ENCODE measurements at places on chromosomes 1 and 21.

DNA sequence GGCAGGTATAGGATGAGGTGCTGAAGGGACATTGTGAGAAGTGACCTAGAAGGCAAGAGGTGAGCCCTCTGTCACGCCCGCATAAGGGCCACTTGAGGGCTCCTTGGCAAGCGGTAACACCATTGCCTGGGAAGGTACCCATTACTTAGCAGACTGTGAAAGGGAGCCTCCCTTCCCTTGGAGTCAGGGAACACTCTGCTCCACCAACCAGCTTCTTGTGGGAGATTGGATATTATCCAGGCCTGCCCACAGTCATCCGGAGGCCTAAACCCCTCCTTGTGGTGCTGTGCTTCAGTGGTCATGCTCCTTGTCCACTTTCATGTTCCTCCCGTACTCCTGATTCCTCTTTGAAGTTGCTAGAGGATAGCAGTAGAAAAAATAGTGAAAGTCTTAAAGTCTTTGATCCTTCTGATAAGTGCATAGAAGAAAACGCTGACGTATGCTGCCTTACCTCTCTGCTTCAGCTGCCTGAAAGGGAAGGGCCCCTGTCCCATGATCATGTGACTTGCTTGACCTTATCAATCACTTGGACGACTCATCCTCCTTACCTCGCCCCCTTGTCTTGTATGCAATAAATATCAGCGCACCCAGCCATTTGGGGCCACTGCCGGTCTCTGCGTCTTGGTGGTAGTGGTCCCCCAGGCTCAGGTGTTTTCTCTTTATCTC is 16.0 kb downstream of the RBBP4 start:
- no peak for DNase-seq

DNA sequence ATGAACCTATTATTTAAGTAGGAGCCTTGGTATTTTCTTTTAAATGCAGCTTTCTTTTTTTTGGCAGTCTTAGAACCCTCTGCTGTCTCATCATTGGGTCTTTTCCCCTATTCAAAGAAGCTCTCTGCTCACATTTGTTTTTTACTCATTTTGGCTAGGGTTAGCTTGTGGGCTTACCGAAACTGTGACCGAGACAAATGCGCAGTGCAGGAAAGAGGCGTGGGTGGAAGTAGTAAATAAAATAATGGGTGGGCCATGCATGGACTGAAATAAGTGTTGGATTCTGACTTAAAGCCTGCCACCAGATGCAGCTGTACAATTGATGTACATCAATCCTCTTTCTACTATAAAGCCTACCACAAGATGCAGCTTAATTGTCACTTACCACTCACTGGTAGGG is 14.7 kb downstream of the XPR1 start:
- DNase-seq, result no peak

DNA sequence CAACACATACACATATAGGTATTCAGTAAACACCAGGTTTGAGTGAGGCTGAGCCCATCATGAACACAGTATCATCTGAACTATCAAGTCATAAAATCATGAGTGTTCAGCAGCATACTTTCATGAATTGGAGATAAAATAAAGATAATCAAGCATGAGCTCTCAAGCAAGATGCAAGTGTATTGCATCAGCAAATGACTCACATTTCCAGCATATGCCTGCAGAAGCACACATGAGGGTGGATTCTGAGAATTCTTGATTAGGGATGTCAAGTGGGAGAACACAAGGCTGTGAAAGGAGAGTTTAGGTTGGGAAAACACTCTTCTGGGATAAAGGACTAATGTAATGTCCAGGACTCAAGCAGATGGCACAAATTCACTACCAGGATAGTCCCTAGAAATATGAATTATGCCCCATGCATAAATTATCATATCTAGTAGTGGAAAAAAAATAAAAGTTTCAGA is 299.2 kb downstream of the SRGAP2C start:
- DNase-seq, result peak; percentile 17

- DNase-seq, result no peak
Measured at GRCh38 chr1:57520743-57521515, 97.1 kb upstream of the DAB1 start.

DNA sequence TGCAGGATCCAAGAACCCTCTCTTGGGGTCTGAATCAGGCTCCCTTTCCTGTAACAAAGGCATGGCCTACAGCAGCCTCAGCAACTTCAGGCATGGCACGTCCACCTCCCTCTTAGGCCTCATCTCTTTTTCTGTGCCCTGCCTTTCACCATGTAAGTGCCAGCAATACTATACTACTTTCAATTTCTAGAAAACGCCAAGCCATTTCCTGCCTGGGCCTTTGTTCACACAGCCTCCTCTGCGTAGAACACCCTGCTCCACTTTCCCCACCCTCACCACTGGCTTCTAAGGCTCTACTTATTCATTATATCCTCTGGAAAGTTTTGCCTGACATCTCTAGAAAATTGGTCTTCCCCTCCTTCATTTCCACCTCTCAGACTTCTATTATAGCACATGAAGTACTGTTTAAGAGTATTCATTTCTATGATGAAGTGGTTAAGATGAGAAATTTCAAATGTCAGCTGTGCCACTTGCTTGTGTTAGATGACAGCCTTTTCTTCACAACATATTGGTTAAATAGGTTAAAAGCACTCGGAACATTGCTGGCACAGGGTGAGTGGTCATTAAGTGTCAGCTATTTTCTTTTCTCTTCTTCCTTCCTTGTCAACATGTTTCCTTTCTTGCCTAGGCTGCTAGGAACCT is 41.6 kb upstream of the VWA5B1 start:
- DNase-seq, result no peak

DNA sequence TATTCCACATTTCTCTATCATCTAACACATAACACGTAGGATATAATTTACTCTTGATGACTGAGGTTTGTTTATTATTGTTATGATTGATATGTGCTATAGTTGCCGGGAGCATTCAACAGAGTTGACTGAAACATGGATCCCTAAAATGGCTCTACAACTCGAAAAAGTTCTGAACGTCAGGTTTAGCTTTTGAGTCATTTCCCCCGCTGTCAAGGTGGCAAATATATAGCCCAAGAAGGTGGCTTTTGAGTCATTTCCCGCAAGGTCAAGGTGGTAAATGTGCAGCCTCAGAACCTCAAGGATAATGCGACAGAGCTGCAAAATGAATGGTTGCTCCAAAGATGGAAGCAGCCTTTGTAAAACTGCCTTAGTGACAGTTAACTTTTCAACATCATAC is 104.0 kb downstream of the NIBAN1 start:
- no peak for DNase-seq

DNA sequence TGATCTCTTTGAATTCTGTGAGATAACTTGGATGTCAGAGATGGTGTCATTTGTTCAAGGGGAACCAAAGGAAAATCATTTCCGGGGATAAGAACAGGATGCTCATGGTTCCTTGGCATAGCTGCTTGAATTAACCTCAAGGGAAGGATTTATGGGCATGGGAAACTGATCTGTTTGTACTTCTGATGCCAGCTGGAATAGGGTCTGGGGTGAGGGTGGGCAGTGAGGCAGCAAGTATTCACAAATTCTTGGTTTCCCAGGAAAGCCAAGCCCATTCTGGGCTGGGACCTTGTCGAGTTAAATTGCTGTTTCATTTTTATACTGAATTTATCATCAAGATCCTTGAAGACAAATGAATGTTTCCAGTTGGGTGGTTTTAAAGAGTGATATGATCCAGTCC is 14.1 kb downstream of the INTS3 start:
- no peak for DNase-seq

- DNase-seq, result no peak
Measured at GRCh38 chr1:2229911-2230731, 2.0 kb downstream of the SKI start.

DNA sequence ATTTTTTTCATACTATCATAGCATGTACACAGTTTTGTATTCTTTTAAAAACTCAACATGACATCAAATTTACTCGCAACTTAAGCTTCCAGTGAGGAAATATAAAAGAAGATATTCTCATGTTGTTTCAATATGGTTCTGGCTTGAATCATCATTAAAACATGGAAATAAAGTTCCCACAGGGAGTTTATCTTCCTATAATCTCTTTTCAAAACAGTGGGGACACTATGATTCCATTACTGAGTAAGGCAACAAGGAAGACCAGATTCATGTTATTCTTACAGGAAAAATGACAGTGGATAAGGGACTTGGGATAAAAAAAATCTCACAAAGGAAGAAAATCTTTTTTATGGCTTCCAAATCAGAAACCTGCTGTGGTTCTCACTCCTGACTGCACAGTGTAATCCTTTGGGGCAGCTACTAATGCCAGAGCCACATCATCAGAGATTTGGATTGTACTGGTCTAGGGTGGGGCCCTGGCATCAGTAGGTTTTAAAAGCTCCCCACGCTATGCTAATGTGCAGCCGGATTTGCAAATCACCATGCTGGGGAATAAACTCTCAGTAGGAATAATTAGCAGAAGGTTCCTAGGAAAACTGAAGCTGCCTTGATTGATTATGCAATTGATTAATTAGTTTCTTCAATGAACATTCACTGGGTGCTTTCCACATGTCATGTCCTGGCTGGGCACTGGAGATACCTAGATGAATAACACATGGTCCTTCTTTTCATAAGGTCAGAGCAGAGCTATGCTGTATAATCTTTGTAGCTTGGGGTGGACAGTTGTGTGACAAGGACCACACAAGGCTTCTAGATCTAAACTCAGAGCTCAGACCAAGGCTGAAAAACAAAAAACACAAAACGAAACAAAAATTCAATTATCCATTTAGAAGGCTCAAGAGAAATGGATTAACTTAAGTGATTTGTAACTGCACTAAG is 71.1 kb upstream of the C8B start:
- DNase-seq, result no peak

DNA sequence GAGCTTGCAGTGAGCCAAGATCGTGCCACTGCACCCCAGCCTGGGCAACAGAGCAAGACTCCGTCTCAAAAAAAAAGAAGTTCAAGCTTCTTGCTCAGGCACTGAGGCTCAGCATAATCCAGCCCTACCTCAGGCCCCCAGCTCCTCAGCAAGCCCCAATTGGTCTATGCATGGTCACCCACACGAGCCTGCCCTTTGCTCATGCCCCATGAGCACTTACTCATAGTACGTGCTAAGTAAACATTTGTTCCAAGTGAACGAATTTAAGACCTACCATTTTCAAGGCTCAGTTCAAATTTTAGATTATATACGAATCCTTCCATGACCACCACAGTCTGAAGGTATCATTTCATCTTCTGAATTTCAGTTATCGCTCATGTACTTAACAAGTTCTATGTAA is 4.3 kb downstream of the PDZK1 start:
- no peak for DNase-seq

DNA sequence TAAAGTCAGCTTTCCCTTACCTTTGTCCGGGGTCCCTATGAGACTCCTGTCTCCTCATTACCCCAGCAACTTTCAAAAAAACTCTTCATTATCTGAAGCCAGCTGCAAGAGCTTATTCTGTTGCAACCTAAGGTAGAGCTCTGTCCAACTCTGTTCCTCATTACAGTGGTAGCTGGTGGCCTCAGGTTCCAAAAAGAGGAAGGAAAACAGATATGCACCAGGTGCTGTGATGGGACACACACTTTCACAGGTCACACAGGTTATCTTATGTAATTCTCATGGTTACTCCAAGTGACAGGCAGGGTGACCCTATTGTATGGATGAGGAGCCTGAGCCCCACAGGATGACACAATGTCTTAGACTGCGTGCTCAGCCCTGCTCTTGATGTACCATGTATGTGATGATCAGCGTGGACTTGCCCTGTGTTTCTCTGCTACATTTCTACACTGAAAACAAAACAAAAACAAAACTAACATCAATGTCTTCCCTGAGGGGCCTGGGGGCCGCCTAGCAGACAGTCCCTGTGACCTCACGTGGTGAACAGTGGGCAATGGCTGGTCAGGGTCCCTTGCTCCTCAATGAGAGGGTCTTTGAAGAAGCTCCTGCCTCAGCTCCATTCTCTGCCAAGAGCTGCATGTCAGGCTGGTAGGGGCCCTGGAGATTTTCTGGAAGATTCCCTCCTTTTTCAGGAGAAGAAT is 9.7 kb upstream of the TENT5C start:
- DNase-seq, result no peak

GRCh38 chr21:43909741-43910400 is 44.8 kb downstream of the AGPAT3 start:
- no peak for DNase-seq

DNA sequence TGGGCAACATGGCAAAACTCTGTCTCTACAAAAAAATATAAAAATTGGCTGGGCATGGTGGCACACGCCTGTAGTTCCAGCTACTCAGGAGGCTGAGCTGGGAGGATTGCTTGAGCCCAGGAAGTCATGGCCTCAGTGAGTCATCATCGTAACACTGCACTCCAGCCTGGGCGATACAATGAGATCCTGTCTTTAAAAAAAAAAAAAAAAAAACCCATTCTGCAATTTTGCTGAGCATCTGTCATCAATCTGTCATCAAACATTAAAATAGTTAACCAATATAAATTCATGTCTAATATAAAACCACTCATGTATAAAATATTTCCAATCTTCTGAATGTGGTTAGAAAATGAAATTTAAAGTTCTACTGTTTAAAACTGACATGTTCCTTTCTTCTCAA is 56.9 kb downstream of the LPAR3 start:
- peak; percentile 56 for DNase-seq

- no peak for DNase-seq
Measured at GRCh38 chr1:54302951-54303843, 103.0 kb downstream of the SSBP3 start.

- DNase-seq, result no peak
Measured at GRCh38 chr1:105909811-105910210, 1146.7 kb upstream of the PRMT6 start.

- DNase-seq, result no peak
Measured at GRCh38 chr1:154798645-154799044, 71.4 kb downstream of the KCNN3 start.

DNA sequence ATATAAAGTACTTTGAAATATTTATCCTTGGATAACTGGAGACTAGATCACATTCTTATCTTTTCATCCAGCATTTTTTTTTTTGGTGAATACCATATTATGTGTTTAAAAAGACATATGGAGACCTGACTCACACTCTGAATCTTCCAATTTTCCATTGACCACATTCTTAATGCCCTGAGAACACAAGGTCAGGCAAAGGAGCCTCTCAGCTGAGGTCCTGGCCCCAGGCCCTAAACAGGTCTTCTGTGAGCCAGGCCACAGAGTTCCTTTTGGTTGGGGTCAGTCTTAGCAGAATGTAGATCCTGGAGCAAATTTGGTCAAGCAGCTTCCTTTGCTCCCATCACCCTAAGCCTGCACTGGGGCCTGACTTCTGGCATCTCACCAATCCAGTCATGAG is 390.1 kb upstream of the ST6GALNAC5 start:
- DNase-seq, result no peak

- no peak for DNase-seq
Measured at GRCh38 chr1:23402286-23403037, 22.1 kb downstream of the TCEA3 start.

DNA sequence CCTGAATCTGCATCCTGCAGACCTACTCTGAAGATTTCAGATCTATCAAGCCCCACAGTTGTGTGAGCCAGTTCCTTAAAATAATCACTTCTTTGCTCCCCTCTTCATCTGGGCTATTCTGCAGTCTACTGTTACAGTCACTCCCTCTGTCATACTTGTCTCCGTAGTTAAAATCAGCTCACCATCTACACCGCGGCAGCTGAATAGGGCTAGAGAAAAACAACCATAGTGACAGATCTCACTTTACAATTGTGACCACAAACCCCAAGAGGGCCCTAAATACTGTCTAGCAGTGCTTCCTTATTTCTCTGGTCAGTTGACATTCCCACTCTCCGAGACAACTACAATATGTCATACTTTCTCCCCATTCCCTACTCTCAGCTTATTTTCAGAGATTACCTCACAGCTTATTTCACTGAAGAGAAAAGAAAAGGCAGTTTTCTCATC is 12.9 kb downstream of the DESI2 start:
- no peak for DNase-seq
